Activated CD8-positive, alpha-beta memory T cell treated with anti-CD3 and anti-CD28 coated beads for 1 hour (primary cell): ENCODE measurements at places on chromosomes 3 and 15.

DNA sequence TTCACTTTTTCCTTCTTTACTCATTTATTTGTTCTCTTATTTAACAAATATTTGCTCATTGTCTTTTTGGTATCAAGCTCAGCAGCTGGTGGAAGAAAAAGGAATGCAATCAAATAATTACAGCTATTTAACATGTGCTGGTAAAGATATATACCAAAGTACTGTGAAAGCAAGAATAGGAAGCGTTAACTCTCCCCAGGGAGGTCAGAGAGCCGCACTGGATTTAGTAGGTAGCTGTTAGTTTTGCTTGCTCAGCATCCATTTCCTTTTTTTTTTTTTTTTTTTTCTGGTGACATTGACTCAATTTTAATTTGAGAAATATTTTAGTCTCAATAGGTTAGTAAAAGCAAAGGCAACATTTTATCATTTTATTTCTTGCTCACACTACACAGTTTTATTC lies 308.5 kb upstream of the MDFIC2 start:
- DNase-seq, result no peak

DNA sequence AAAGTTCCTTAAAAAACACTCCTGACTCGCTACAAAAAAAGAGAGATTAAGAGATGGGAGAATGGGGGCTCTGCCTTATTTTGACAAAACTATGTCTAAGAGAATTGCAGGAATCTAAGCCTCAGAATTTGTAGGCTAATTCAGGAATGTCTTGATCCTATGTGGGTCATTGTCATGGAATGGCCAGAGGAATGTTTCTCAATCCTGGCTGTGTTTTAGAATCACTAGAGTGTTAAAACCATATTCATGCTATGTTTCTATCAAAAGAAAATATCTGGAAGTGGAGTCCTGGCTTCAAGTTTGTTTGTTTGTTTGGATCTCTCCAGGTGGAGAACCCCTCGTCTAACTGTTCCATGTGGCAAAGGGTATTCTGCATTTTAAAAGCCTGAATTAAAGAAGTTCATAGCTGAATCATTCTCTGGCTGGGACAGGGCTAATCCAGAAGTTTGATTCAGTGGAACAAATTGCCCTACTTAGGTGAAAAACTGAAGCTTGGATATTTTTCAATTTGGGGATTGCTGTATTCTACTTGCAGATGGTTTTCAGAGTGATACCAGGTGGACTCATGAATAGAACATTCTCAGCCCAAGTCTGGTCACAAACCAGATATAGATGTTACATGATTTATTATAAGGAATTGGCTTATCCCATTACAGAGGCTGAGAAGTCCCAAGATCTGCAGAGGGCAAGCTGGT lies 28.2 kb downstream of the GJD2 start:
- no peak for DNase-seq

DNA sequence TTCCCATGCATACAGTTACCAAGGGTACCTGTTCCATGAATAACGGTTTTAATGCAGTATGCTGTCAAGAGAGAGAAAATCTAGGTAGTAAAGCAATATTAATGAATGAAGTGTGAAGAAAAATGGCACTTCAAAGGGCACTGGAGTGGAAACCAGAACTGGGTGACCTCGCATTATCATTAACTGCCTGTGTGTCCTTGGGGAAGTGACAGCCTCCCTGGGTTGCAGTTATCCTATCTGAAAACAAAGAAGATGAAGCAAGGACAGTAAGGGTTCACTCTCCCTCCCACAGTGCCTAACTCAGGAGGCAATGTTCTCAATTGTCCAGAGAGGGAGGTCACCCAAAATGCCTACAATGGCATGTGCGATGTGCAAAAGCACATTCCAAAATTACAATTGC lies 15.1 kb downstream of the MTHFS start:
- no peak for DNase-seq

DNA sequence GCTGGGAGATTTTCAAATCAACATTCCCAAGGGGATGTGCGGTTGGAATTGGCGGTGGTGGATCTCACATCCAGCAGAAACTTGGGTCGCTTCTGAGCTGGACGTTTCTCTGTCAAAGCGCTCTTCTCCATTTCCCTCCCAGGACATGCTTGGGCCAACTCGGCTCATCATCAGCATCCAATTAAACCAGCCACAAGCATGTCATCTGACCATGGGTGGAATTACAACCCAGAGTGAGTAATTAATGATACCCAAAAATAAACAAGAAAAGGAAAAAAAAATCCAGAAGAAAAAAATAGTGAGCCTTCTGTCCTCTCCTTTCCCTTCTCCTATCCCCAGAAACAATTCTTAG lies 111.2 kb downstream of the XXYLT1 start:
- DNase-seq, result no peak

GRCh38 chr3:66481071-66482017 lies 19.5 kb downstream of the LRIG1 start:
- DNase-seq, result no peak

DNA sequence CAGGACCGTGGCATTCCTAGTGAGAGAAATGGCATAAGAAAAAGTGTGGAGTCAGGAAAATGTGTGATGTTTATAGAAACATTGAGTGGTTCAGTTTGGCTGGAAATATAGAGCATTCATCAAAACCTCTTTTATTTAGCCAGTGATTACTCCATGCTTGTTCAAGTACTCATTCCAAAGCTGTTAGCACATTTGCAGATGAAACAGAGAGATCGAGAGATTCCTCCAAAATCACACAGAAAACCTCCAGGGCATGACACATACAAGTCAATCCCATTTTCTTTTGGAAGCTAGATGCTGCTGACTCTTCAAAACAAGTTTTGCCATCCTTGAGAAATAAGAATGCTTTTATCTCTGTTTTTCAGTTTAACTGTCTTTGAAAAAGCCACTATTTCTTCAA lies 11.5 kb upstream of the MB21D2 start:
- no peak for DNase-seq

DNA sequence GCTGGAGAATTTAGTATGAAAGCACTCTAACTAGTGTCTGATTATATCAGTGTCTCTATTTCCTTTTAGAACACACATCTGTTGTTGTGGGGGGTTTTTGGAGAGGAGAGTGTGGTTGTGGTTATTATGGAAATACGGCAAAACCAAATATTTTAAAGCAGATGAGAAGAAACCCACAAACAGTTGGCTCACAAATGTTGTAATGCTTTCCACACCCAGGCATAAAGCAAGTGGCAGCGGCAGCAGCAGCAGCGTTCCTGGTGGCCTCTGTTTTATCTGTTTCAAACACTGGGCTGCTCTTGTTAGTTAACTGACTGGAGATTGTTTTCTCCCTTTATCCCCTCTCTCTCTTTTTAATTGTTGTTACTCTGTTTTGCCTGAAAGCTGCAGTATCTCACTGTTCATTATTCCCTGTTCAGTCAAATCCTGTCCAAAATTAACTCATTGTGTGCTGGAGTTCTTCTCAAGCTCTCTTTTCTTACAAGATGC lies 1045.5 kb upstream of the NR2F2 start:
- no peak for DNase-seq

- DNase-seq, result no peak
Measured at GRCh38 chr3:1623896-1624295, 474.8 kb upstream of the CNTN4 start.

DNA sequence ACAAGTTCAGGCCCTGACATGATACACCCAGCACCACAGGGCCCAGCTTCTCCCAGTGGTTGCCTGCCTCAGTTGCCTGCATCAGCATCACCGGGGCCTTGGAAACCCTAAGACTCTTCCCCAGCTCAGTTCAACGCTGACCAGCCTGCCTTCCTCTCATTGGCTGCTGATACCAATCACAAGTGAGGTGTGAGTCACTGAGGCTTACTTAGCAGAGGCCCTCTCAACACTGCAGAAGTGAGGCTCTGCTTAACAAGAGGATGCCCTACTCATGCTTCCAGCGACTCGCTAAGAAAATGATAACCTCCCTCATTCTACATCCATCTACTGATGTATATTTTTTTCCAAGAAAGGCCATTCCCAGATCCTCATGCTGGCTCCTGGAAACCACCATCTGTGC lies 151.9 kb downstream of the ADAMTS17 start:
- DNase-seq, result no peak

- no peak for DNase-seq
Measured at GRCh38 chr3:22923711-22924110, 279.4 kb upstream of the UBE2E2 start.

- DNase-seq, result no peak
Measured at GRCh38 chr15:78879517-78880241, 7.0 kb downstream of the MORF4L1 start.

GRCh38 chr15:51726302-51727073 lies 11.0 kb downstream of the LYSMD2 start:
- no peak for DNase-seq

DNA sequence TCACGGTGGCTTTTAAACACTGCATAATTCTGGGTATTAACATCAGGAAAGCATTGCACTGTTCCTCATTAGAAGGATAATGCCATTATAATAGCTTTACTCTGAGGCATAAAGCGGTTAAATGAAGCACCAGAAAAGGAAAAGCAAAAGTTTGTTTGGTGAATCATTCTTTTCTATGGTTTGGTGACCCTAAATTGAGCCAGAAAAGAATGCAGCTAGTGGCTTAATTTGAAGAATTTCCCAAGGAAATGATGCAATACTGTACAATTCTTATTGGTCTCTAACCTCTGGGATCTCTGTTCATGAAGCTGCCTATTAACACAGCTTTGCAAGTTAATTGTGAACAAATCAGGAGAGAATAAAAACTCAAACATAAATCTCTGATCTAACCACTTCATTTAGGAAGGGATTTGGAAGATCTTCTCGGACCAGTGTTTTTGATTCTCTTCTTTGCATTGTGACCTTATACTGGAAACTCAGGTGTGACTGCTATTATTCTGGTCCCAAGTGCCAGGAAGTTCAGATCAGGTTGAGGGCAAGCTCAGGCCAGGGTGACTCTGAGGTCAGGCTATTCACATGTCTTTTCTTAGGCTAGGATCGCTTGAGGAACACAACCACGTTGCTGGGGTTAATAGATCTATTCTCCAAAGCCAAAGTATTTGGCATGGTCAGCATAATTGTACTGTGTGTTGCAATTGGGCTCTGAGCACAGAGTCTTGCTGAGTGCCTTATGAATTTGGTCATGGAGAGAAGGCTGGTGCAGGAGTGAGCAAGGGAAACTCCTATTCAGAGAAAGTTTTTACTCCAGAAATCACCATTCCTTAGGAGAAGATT lies 11.3 kb upstream of the DLG1 start:
- DNase-seq, result no peak

- DNase-seq, result no peak
Measured at GRCh38 chr3:67737906-67738865, 83.8 kb upstream of the SUCLG2 start.

GRCh38 chr3:100319951-100320350 lies 14.6 kb upstream of the NIT2 start:
- DNase-seq, result no peak

- no peak for DNase-seq
Measured at GRCh38 chr15:70420086-70420947, 322.6 kb upstream of the TLE3 start.

DNA sequence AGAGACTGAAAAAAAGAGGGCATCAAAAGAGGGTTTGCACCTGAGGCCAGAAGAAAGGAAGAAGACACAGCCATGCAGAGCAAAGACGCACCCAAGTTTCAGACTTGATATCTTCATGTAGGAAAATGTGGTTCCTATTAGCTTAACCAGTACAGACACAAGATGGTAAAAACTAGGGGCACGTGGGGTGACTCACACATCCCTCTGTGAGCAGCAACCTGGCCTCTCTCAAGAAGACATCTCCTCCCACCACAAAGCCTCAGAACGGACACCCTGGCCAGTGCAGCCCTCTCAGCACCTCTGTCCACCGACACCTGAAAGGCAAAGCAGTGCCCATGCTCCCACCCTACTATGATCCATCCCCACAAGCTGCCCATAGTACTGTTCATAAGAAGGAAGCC lies 33.3 kb downstream of the GLB1 start:
- no peak for DNase-seq

GRCh38 chr15:61169904-61170695 lies 59.0 kb downstream of the RORA start:
- DNase-seq, result no peak

DNA sequence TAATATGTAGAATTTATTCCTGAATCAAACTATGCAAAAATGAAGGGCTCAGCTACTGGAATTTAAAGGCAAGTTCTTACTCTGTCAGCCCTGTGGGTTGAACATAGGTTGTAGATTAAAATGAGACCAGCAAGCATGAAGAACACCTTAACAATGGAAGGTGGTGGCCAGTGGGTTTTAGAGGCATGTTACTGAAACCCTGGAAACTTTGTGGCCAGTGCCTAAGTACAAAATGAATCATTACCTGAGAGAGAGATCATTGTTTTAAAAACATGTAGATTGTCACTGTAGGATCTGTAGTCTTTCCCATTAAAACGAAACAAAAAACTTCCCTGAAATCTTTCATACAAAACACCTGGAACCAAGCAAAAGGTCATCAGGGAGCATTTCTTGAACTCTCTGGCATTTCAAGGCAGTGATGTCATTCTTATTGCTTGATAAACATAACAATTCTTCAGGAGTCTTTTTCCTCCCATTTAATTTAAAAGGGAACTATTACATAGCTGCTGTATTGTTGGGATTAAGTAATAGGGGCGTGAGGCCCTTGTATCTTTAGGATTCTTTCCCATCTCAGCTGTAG lies 51.8 kb downstream of the TMEM108 start:
- DNase-seq, result no peak

GRCh38 chr3:197440717-197441303 lies 115.0 kb downstream of the BDH1 start:
- DNase-seq, result no peak

GRCh38 chr3:197216914-197217313 lies 81.5 kb downstream of the DLG1 start:
- no peak for DNase-seq

- DNase-seq, result no peak
Measured at GRCh38 chr3:188389711-188390342, 235.9 kb downstream of the LPP start.

- DNase-seq, result no peak
Measured at GRCh38 chr3:167054926-167055325, 325.2 kb downstream of the ZBBX start.

DNA sequence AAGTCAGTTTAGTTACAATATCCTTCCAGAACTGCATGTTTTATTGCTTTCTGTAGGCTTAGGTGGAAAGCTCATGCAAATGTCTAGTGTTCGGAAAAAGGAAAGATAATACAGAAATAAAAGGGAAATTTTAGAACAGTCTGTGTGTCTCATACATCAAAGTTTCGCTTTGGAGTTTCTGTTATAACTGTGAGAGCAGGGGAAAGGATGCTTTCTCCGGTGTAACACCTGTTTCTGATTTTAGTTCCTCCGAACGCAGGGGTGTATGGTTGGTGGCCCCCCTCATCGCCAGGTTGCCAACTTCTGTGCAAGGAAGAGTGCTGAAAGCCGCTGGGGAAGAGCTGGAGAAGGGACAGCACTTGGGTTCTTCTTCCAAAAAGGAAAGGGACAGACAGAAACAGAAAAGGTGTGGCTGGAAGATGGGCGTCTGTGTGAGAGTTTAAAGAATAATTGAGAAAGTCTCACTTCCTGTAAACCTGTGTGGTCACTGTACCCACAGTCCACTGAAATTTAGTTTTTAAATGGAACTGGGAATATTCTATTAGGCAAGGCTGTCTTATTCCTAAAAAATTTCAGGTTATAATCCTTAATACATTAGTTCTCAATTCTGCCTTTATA lies 6.7 kb downstream of the P2RY12 start:
- no peak for DNase-seq

DNA sequence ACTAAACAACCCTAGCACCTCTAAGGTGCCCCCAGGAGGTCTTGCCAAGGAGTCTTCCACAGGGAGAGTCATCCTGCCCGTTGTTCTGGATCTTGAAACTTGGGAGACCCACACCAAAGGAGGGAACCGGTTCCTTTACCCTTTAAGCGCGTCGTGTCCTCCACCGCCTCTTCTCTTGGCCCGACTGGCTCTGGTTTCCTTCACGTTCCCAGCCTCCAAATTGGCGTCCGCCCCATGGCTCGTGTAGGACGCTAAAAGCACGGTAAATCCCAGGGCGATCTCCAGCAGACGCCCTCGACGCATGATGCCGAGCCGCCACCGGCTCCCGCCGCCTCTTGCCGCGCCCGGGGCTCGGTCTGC lies 1.1 kb downstream of the FBN1 start:
- no peak for DNase-seq
